ENCODE measurements at places on chromosomes 16 and 17.

DNA sequence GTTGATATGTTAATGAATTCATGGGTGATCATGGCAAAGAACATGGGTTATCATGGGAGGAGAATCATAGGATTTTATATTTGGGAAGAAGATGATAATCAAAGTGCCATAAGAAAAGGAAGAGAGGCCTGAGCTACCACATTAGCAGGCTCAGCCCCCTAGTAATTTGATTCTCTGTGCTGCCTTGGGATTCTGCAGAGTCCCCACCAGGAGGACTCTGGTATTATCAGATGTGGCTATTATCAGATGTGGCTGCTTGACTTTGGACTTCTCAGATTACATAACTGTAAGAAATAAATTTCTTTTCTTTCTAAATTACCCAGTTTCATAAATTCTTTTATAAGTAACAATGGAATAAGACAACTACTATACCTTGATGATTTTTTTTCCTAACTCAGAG lies 137.6 kb downstream of the ITFG1 start:
- H3K27ac ChIP-seq: no peak overlapping the region
- H3K4me1 ChIP-seq: peaks cover 16% of the 10 kb centered on the region
- peaks cover 4% of the 10 kb centered on the region for H3K36me3 ChIP-seq
- H3K4me3 ChIP-seq: no peak overlapping the region
- DNase-seq: no peak

DNA sequence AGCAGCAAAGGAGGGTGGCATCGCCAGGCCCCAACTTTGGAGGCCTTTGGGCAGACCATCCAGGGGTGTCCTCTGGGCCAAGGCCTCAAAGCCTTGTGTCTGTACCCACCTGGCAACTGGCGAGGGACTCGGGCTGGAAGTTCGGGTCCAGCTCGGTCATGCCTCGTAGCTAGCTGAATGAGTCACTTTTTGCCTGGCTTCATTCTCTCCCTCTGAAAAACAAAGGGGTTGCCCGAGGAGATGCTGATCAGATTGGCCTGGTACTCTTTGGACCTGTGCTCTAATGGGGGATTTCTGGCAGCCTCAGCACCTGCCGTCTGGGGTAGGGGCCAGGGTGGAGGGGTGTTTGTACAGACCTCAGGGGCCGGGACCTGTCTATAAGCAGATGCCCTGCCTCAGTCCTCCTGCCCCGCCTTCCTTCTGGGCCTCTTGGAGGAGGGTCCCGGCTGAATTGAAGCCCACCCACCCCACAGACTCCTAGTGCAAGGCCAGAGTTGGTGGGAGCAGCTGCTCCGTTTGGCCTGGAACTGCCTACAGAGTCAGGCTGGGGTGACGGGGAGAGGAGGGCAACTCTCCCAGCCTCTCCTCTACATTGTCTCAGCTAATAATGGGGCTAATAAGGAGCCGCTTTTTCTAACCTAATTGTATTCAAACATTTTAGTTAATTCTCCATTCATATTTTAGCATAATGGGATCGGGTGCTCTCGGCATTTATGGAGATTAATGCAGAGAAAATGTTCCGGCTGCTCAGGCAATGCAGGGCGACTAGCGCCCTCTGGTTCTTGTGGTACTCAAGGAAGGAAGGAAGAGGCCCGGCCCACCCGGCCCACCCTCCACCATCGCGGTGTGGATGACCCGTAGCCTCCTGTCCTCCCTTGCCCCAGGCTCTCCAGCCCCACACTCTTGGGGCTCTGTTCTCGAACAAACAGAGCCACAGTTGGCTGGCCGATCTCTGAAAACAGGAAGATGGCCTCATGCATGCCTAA lies 21.4 kb upstream of the ABCC3 start:
- H3K36me3 ChIP-seq: no peaks in the 10 kb centered on the region
- H3K4me3 ChIP-seq: no peak overlapping the region
- H3K27ac ChIP-seq: no peak overlapping the region
- H3K27me3 ChIP-seq: peaks cover 31% of the 10 kb centered on the region
- DNase-seq: no peak
- H3K4me1 ChIP-seq: peaks cover 9% of the 10 kb centered on the region

GRCh38 chr16:88454523-88454947 lies 1.5 kb downstream of the ZFPM1 start:
- H3K4me1 ChIP-seq: peaks cover 14% of the 10 kb centered on the region
- DNase-seq: no peak
- peak overlapping the region; percentile 93 for H3K4me3 ChIP-seq
- no peaks in the 10 kb centered on the region for H3K36me3 ChIP-seq

- peaks cover 2% of the 10 kb centered on the region for H3K27me3 ChIP-seq
- no peak overlapping the region for H3K27ac ChIP-seq
- H3K4me1 ChIP-seq: no peaks in the 10 kb centered on the region
These were observed 23.9 kb upstream of the AATK start for GRCh38 chr17:81189670-81190530.

DNA sequence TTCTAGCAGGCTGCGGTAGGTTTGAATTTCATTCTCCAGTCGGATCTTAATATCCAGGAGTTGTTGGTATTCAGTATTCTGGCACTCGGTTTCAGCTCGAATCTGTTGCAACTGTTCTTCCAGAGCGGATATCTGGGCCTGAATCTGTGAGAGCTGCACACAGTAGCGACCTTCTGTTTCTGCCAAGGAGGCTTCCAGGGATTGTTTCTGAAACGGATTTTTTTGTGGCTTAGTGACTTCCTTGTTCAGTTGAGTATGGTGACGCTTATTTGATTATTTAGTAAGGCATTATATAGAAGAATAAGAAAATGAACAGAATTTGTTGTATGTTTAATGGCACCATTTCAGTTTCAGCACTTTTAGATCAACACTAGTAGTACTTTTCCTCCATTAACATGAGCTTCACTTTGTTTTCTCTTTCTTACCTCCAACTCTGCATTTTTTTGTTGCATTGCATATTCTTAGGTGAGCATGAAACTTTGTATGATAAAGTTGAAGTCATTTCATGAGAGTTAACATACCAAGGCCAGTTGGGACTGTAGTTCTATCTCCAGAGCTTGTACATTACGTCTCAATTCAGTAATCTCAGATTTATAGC lies 2.8 kb downstream of the KRT10 start:
- H3K4me1 ChIP-seq: peaks cover 51% of the 10 kb centered on the region
- peaks cover 42% of the 10 kb centered on the region for H3K36me3 ChIP-seq
- DNase-seq: peak; percentile 17
- H3K4me3 ChIP-seq: peak overlapping the region; percentile 96

GRCh38 chr17:66459811-66460270 lies 157.4 kb downstream of the PRKCA start:
- peaks cover 9% of the 10 kb centered on the region for H3K27me3 ChIP-seq
- peak; percentile 94 for DNase-seq
- peaks cover 88% of the 10 kb centered on the region for H3K4me1 ChIP-seq
- peak overlapping the region; percentile 87 for H3K27ac ChIP-seq
- peak overlapping the region; percentile 75 for H3K4me3 ChIP-seq
- peaks cover 42% of the 10 kb centered on the region for H3K36me3 ChIP-seq

GRCh38 chr16:10922328-10923145 lies 19.7 kb downstream of the DEXI start:
- no peak overlapping the region for H3K27ac ChIP-seq
- no peak overlapping the region for H3K4me3 ChIP-seq
- H3K36me3 ChIP-seq: peaks cover 10% of the 10 kb centered on the region
- H3K4me1 ChIP-seq: peaks cover 13% of the 10 kb centered on the region
- no peaks in the 10 kb centered on the region for H3K27me3 ChIP-seq

DNA sequence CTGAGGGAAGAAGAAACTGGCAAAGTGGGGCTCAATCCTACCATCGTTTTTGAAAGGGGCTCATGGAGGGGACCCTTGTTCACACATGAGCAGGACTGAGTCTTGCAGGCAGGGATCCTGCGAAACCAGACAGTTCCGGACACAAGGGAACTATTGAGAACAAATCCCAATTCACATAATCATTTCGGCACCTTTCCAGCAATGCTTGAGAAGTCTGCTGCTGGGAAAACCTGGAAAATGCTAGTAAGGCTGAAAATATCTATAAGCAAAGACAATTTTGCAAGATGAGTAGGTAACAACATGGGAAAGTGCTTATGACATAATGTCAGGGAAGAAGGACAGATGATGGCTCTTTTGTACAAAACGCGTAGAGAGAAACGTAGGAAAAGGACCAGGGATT lies 52.1 kb upstream of the BPTF start:
- H3K27ac ChIP-seq: no peak overlapping the region
- H3K36me3 ChIP-seq: no peaks in the 10 kb centered on the region
- H3K27me3 ChIP-seq: peaks cover 13% of the 10 kb centered on the region
- H3K4me3 ChIP-seq: no peak overlapping the region
- DNase-seq: no peak
- no peaks in the 10 kb centered on the region for H3K4me1 ChIP-seq

- no peak overlapping the region for H3K4me3 ChIP-seq
- no peaks in the 10 kb centered on the region for H3K36me3 ChIP-seq
- DNase-seq: no peak
- peaks cover 48% of the 10 kb centered on the region for H3K27me3 ChIP-seq
These were observed 726 bp upstream of the SLC13A5 start for GRCh38 chr17:6713918-6714271.

GRCh38 chr17:64694207-64694606 lies 32.1 kb upstream of the SMURF2 start:
- H3K27me3 ChIP-seq: no peaks in the 10 kb centered on the region
- no peaks in the 10 kb centered on the region for H3K36me3 ChIP-seq
- peak overlapping the region; percentile 25 for H3K4me3 ChIP-seq

Measured in HFFc6 (cell line).